Dorsolateral prefrontal cortex (tissue), 122 donors: ENCODE measurements at places on chromosomes 2 and 18. TPM values are rescaled to one million over a fixed set of nuclear protein-coding genes. Genes with fewer than 3 reads are reported as not detected.

DNA sequence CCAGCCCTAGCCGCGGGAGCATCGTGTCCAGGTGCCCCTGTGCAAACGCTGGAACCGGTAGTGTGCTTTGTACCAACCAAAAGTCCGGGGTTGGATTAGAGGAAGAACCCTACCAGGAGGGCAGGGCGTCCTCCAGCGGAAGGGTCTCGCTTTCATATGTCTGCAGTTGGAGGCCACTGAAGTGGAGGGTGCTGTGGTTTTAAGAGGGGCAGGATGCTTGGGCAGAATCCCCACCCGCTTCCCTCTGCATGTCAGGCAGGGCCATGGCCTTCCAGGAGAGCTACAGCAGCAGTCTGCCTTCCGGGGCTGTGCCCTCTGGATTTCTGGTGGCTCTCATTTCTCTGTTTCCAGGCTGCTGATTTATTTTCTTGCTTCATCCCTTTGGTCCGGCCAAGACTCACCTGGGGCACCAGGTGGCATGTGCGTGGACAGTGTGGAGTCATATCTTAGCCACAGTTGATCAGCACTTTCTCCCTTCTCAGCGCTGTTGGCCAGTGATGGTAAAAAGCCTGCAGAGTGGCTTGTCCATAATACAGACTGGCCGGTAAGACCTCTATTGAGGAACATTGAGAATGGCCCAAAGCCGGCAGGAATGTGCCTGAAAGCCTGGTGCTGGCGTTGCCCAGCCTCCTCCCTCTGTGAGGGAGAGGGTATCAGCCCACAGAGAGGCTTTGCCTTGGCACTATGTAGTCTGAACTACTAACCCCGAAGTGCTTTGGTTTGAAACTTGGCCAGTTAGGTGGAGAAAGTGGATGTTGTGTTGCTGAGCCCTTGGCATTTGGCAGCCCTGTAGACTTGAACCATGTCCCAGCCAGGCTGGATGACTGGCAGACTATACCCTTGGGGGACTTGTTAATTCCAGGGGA, 1.8 kb downstream of the AGAP1 start:
- no peak for DNase-seq

- no peak for DNase-seq
Measured at GRCh38 chr2:67619204-67619603, 222.1 kb downstream of the ETAA1 start.

DNA sequence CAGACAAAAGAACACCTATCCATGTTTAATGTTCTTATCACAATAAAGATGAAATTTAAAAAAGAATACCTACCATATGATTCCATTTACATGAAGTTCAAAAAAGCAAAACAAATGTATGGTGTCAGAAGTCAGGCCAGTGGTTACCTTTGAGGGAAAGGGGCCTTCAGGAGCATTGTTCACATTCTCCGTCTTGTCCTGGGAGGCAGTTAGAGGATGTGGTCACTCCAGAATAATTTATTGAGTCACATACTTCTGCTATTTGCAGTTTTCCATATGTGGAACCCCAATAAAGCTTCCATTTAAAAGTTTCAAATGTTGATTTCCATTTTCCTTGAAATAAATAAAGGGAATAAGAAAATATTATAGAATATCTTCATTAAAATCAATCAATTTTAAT, 41.6 kb upstream of the POU3F3 start:
- no peak for DNase-seq

GRCh38 chr2:109433926-109434325, 179.8 kb downstream of the SEPTIN10 start:
- DNase-seq: no peak

PARD6G gene
- total RNA-seq: 2.8 TPM

COPS7B gene
- 64.4 TPM for total RNA-seq

GRCh38 chr2:12960671-12961070, 243.9 kb downstream of the TRIB2 start:
- DNase-seq: no peak

EIPR1 gene
- total RNA-seq: 47.6 TPM

GRCh38 chr2:172012677-172013391, 13.1 kb downstream of the METAP1D start:
- no peak for DNase-seq

ATP6V1C2 gene
- 1.6 TPM for total RNA-seq

TMEM169 gene
- 9.6 TPM for total RNA-seq

DNA sequence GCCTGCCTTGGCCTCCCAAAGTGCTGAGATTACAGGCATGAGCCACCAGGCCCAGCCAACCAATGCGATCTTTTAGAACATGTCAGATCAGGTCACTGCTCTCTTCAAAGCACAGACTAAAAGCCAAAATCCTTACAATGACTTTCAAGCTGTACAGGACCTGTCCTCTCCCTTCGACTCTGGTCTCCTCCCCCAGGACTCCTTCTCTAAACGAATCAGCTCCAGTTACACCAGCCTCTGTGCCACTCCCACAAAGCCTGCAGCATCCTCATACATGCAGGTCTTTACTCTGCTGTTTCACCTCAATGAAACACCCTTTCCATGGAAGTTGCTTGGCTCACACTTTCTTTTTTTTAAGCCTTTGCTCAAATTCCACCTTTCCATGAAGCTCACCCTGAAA, 436.0 kb downstream of the METTL4 start:
- DNase-seq: no peak

DNA sequence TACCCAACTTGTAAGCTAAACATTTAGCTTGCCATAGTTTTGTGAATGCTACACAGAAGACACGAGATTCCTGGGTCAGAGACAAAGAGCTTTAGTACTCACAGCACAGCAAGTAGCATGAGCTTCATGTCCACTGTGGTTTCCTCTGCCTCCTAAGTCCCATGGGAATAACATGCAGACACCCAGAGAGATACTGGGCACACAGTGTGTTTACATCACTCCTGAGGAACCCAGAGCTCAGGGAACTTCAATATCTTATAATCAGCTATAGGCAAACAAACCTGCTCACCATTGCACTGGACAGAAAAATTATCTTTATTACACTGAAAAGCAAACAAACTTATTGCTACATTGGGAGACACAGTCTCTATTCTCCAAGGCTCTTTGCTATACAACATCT, 14.5 kb upstream of the NCK2 start:
- DNase-seq: no peak
